Right hindlimb (tissue), 1 donor: ENCODE measurements at places on chromosomes 2 and 18.

GRCh38 chr2:54237428-54237827 is 18.6 kb downstream of the TSPYL6 start:
- no peak for DNase-seq

DNA sequence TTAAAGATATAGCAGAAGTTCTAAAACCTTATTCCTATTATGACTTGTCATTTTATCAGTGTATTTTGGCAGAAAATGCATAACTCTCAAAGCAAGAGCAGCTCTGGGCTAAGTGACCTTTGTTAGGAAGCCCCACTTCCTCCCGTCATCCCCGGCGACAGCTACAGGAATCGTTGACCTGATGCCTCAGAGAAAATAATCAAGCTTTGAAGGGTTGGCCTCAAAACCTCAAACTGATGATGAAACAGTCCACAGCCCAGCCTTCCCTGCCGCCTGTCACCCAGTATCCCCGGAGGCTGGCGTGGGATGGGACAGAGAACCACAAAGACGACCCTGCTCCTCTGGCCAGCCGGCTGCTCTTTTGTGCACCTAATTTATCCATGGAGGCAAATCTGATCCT is 65.3 kb downstream of the KCNF1 start:
- DNase-seq: no peak

DNA sequence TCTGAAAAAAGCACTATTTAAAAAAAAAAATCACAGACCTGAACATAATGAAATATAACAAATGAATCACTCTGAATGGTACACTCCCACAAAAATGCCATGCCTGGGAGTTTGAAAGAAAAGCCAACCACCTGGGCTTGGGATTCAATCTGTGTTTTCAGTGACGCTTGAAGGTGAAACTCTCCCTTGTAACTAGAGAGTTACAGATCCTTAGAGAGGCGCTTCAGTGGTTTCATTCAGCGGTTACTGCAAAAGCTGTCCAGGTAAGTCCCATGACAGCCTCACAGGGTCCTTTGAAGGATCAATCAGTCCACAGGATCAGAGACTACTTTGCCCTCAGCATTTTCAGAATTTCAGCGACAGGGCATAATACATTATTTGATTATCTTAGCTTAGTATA is 627.3 kb downstream of the IRS1 start:
- no peak for DNase-seq

- no peak for DNase-seq
These were observed 313.0 kb downstream of the RDH14 start for GRCh38 chr2:18247282-18248110.

DNA sequence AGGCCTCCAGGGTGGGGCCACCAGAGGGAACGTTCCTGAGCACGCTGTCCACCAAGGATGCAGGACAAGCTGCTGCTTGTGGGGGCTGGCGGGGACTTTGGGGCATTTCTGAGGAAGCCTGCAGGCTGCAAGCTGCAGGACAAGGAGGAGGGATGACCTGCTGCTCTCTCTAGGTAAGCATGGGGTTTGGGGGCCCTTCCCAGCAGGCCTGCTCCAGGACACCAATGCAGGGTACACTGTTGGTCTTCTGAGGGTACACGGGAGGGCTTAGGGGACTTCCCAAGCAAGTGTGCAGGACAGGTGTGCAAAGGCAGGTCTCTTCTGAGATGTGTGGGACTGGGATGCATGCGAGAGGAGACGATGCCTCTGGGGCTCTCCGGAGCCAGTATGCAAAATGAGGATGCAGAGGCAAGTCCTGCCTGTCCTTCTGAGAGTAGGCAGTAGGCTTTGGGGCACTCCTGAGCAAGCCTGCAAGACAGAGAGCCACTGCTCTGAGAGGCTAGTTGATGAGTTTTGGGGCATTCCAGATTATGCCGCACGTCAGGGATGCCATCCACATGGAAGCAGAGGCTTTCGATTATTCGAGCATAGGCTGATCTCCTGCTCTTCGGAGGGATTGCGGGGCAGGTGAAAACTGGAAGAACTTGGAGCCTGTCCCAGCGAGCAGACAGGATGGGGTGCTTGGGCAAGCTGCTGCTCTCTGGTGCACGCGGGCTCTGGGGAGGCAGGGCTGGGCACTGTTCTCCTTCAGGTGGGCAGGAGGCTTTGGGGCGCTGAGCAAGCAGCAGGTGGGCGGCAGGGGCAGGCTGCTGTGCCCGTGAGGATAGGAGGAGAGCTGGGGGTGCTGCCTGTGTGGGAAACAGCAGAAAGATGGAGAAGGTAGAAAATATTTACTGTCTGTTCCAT is 44.6 kb downstream of the CNGA3 start:
- no peak for DNase-seq

DNA sequence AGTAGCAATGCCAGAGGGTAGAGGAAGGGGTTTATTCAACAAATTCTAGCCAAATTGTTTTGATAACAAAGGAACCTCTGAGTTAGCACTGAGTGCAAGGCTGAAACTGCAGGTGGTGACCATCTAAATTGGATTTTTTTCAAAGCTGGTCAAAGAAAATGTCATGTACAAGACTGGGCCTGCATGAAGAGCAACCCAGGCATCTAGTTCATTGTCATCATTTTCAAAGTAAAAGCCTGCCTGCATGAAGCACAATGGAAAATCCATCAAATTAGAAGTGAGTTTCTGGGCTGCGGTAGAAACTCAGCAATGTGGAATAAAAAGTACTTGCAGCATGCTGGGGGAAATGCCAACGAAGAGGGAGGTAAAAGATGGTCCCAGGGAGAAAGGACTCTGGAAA is 80.8 kb upstream of the PPP1CB start:
- no peak for DNase-seq

DNA sequence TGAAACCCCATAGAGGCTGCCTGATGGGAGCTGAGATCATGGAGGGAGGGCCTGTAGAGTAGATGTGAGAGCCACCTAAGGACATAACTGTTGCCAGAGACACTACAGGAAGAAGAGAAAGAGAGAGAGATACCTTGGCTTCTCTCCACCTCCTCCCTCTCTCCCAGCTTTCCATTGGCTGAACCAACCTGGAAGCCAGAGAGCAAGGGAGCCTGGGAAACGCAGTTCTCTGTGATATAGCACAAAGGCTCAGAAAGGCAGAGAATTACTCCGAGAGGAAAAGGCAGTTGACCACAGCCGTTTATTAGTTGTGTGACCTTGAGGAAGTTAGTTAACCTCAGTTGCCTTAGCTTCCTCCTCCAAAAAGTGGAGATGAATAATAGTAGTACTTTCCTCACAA is 37.7 kb upstream of the MAT2A start:
- no peak for DNase-seq

DNA sequence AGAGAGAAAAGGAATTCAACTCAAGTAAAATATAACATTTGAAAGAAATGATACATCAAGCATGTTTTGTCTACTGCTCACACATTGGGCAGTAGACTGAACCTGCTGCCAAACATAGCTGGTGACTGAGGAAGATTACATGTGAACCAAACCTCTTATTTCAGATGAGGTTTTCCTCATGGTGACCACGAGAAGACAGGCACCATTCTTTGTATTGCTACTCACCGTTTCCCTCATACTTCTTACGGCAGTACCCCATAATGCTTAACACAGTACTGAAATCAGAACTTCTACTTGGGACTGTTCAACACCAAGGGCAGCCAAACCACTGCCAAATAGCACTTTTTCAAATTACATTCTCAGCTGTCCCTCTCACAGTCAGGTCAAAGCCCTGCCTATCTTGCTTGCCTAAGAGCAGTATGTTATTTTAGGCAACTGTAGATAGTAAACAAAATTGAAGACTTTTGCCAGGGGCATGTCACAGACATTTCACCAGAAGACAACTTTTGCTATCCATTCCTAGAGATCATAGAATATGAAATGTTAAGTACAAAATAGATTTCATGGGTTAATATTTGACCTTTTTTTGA is 167.1 kb upstream of the DOK6 start:
- DNase-seq: no peak

GRCh38 chr2:98114643-98115330 is 27.8 kb downstream of the VWA3B start:
- DNase-seq: no peak

DNA sequence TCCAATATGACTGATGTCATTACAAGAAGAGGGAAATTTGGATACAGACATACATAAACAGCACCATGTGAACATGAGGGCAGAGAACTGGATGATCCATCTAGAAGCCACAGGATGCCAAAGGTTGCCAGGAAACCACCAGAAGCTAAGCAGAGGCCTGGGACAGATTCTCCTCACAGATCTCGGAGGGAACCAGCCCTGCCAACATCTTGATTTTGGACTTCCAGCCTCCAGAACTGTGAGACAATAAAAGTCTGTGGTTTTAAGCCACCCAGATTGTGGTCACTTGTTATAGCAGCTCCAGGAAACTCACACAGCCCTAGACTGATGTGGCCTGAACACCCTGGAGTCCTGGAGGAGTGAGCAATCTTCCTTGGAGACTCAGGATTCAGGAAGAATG is 351.6 kb downstream of the EIPR1 start:
- no peak for DNase-seq

DNA sequence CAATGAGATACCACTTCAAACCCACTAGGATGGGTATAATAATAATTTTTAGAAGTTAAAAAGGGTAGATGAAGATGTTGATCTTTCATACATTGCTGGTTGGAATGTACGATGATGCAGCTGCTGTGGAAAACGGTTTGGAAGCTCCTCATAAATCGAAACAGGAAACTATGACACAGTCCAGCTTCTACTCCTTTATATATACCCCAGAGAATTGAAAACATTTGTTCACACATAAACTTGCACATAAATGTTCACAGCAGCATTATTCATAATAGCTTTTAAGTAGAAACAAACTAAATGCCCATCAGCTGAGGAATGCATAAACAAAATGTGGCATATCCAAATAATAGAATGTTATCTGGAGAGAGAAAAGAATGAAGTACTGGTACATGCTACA is 95.0 kb downstream of the STRADB start:
- DNase-seq: no peak

DNA sequence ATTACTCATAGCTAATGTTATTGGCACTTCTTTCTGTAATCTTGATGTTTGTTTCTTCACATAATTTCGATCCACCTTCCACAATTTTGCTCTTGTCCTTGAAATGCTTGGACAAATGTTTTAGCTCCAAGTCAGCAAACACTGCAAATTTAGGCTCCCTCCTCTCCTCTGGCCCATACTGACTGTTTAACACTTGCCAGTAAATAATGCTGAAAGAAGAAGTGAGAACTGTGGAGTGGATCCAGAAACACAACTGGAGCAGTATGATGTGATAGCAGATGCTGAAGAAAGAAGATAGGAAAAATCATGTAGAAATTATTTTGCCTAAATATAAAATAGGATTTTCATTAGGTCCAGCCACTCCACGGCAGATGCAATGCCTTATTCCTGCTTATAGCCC is 415.0 kb upstream of the GYPC start:
- DNase-seq: no peak

- DNase-seq: peak; percentile 32
These were observed 85.4 kb upstream of the ZCCHC2 start for GRCh38 chr18:62437235-62438017.

DNA sequence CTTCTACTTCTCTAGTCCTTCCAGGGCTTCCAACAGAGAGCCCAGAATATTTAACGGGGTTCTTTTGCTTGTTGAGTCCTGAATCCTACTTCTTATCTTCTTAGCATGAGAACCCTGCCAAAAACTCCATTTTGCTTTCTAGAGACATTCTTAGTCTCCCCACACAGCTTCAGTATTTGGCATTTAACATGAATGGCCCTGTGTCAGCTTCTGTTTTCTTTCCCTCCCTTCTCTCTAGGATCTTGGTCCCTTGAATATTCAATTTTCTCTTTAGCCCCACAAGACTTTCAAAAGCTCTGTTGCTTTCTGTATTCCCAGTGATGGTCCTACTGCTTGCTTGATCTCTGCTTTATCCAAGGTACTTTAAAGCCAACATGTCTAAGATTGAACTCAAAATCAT is 89.5 kb downstream of the WDR7 start:
- DNase-seq: no peak

GRCh38 chr2:671787-672605 is 5.2 kb downstream of the TMEM18 start:
- no peak for DNase-seq

DNA sequence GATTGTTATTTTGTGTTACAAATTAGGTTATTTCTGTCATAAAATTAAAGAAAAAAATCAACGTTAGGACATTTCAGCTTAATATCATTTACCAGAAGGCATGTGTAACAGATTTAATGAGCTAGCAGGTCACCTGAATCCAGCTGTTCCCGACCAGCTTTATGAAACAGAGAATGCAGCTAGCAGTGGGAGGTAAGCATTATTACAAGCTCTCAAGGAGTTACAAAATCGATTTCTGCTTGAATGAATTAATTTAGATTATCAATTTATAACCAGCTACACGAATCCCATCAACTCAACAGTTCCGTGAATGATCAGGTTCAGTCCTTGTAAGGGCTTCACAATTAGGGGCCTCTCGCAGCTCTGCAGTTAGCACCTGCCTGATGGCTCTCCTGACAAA is 211.9 kb downstream of the PTGR3 start:
- no peak for DNase-seq

DNA sequence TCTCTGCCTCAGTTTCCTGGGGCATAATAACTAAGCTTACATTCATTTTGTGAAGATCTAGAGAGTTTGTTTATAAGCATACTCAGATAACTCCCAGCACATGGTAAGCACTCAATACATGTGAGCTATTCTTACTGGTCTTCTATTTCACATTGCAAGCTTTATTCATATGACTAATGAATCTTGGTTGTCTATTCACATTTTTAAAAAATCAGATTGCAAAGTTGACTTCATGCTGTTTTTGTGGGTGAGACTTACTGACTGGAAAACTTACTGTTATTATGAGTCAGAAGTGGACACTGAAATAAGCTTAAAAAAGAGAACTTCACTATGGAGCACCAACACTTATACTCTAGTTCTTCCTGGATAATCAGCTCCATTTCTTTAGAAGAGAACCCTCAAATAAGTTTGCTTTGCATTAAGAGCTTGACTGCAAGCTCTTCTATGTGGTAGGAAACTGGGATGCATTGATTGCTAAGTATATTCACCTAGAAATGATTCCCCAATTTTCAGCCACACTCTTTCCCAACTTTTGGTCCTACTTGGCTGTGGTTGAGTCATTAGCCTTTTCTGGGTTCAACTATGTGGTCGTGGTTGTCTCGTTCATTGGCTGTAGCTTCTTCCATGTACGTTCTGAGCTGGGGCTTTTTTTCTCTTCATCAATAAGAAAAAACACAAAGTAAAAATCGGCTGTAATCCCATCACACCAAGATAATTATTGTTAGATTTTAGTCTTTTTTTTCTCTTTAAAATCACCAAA is 29.5 kb upstream of the RBMS1 start:
- DNase-seq: no peak

DNA sequence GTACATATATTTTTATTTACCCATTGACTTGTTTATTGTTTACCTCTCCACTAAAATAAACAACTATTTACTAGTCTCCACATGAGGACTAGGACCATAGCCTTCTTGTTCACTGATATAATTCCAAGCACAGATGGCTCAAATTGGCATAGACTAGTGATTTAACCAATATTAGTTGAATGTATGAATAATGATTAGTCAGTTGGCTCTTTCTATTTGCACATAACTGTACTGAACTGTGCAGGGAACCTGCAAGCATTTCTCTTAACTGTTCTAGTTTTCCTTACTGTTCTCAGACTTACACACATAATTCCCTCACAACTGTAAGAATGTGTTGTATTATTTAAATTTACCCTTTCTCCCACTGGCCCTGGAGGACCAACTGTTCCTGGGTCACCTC is 91.9 kb downstream of the COL3A1 start:
- no peak for DNase-seq

- DNase-seq: no peak
These were observed 134.6 kb upstream of the GPC1 start for GRCh38 chr2:240300840-240301239.

GRCh38 chr2:64876137-64876647 is 113.0 kb upstream of the SLC1A4 start:
- DNase-seq: peak; percentile 60

GRCh38 chr2:215022418-215022817 is 116.0 kb downstream of the ABCA12 start:
- DNase-seq: no peak
